ENCODE measurements at places on chromosomes 4 and X.

GRCh38 chrX:17632942-17633341 lies 104.4 kb upstream of the SCML1 start:
- no peak for DNase-seq

- DNase-seq: no peak
Measured at GRCh38 chrX:124605511-124605910, 259.1 kb downstream of the SH2D1A start.

GRCh38 chr4:116180157-116180601 lies 905.2 kb downstream of the TRAM1L1 start:
- DNase-seq: no peak

DNA sequence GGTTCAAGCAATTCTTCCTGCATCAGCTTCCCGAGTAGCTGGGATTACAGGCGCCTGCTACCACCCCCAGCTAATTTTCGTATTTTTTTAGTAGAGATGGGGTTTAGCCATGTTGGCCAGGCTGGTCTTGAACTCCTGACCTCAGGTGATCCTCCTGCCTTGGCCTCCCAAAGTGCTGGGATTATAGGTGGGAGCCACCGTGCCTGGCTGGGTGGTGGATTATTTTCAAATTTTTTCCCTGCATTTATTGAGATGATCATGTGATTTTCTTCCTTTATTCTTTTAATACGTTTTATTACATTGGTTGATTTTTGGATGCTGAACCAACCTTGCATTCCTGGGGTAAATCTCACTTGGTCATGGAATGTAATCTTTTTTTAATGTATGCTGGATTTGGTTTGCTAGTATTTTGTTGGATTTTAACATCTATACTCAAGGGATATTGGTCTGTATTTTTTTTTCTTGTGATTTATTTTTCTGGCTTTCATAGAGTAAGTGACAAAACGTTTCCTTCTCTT lies 30.9 kb downstream of the BMP2K start:
- no peak for DNase-seq

GRCh38 chr4:71235311-71236201 lies 103.3 kb upstream of the SLC4A4 start:
- DNase-seq: peak; percentile 82

- DNase-seq: no peak
Measured at GRCh38 chrX:12013211-12013618, 125.1 kb upstream of the FRMPD4 start.

DNA sequence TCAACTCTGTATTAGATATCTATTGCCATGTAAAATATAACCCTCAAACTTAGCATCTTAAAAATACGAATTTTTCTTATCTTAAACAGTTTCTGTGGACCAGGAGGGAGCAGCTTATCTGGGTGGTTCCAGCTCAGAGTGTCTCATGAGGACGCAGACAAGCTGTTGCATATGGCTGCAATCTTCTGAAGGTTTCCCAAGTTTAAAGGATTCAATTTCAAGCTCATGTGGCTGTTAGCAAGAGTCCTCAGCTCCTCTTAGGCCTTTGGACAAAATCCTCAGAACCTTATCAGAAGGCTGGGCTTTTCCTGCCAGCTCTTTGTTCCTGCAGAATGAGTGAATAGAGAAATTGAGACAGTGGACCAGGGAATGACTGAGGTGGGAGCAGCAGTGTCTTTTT lies 2.8 kb upstream of the CTSO start:
- DNase-seq: no peak

DNA sequence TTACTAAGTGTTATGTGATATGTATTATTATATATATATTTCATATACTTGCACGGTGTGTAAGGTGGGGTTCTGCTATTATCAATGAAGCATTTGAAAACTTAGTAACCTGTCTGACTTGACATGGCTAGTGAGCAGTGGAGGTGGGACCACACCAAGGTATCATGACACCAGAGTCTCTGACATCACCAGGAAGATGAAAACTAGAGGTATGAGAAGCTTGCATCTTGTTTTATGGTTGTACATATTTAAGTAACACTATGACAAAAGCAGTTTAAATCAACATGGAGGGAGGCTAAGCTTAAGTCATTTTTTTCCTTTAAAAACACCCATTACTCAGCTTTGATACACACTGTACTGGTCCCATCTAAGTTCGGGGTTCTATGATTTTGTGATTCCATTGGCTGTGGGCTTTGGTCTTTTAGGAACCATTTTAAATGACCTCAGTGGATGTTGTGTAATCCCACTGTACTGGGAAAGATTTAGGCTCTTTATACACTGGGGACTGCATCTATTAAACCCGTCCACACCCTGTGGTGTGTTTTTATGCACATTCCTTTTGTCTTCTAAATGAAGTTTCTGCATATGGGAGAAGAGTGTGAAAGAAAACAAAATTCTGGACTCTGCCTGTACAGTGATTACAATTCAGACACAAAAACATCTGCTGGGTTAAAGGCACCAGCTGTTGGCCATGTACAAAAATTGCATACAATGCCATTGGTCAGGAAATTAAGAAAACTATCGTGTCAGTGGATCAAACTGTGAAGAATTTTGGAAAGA lies 570.6 kb downstream of the SPRY1 start:
- no peak for DNase-seq

DNA sequence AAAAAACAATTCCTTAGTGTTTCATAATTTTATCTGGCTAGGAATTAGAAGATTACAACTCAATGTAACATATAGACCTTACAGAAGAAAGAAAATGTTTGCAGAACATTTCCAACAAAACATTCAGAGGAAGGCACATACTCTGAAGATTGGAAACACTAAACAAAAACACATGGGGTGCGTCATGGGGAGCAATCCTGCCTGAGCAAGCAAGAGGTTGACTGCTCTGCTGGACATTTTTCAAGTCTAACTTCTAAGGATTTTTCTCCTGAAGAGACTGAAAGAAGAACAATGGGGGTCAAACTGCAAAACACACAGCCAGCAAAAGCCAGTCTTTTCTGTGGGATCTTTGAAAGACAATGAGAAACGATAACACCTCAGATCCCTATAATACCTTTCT lies 182.8 kb downstream of the GUCY2F start:
- no peak for DNase-seq

GRCh38 chrX:131827935-131828334 lies 195.2 kb upstream of the STK26 start:
- DNase-seq: no peak

DNA sequence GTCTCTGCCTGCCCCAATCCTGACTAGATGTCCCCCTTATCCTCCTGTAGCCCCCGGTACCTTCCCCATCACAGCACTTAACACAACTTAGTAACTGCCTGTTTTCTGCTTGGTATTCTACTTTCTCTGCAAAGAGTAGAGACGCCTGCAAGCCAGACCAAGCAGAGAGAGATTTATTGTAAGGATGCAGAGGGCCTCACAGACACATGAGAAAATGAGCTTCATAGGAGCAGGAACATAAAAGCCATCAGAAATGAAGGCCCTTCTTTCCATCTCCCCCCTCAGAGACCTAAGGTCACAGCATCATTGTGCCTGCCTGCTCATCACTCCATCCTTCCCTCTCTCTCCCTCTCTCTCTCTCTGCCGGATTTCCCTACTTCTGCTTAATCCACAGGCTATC lies 305.7 kb upstream of the NOCT start:
- no peak for DNase-seq

DNA sequence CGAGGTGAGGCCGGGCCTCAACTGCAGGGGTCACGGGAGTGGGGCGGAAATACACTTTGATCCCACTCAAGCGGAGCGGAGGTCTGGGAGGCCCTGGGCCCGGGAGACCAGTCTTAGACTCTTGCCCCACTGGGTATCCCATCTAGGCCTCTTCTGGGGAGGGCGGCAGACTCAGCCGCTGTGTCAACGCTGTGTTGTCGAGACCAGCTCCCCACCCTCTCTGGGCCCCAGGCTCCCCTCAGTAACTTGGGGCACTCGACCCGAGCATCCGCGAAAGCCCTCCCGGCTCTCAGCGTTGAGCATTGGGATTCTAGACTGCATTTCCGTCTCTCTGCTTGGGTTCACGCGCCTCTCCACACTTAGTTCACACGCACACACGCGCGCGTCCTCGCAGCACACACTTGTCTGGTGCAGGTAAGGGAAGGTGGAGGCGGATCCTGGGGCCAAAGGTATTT lies 1.7 kb downstream of the NKX3-2 start:
- DNase-seq: no peak
